ENCODE measurements at places on chromosomes 3 and 15.

GRCh38 chr15:79635149-79635771, 203.1 kb downstream of the MINAR1 start:
- DNase-seq: no peak

DNA sequence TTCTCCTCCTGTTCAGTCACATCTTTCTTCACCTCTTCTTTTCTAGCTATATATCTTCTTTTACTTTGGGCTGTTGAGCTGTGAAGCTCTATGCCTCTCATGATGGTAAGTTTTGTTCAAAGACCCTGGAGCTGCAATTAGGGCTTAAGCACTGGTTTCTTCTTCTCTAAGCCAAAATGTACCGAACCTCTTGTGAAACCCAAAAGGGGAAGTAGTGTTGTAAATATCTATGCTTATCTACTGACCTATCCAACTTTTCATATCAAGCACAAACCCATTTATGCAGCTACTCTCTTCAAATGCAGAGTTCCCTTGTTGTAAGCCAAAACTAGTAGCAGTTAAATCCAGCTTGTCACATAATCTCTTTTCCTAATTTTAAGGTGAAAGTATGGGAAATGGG, 123.6 kb upstream of the CD96 start:
- no peak for DNase-seq

- DNase-seq: peak; percentile 43
Observed at GRCh38 chr3:33717616-33717865, 513 bp downstream of the CLASP2 start.

DNA sequence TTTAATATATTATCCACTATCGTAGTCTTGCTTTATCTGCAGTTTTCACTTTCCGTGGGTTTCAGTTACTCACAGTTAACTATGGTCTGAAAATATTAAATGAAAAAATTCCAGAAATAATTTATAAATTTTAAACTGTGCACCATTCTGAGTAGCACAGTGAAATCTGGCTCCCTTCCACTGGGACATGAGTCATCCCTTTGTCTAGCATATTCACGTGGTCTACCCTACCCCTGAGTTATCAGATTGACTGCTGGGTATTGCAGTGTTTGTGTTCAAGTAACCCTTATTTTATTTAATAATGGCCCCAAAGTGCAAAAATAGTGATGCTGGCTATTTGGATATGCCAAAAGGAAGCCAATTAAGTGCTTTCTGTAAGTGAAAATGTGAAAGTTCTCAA, 539.5 kb upstream of the AGTR1 start:
- no peak for DNase-seq

- DNase-seq: no peak
Observed at GRCh38 chr3:51311055-51311454, 74.0 kb upstream of the MANF start.

DNA sequence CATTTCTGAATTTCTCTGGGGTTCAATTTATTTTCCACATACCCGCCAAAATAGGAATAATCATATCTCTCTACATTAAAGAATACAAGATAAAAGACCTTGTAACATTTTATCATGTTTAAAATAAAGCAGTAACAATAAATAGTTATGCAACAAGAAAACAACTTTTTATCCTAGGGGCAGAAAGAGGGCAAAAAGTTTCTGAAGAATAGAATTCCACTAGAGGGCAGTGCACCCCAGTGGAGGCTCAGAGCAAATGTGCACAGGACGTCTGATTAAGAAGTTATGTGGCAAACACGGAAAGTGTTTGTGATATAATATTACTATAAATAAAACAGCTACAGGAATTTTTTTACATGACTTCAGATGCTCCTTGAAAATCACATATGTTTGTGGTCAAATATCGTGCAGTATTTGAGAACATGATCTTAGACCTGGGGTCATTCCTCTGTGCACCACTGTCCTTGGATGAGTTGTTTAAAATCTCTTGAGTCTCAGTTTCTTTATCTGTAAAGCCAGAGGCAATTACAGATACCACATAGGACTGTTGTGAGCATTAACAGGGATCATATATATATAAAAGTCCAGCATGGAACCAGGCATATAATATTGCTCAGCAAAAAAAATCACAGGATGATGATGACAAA, 13.2 kb upstream of the PIK3R4 start:
- no peak for DNase-seq

- DNase-seq: no peak
Observed at GRCh38 chr3:101667331-101667730, 9.6 kb downstream of the ZBTB11 start.

DNA sequence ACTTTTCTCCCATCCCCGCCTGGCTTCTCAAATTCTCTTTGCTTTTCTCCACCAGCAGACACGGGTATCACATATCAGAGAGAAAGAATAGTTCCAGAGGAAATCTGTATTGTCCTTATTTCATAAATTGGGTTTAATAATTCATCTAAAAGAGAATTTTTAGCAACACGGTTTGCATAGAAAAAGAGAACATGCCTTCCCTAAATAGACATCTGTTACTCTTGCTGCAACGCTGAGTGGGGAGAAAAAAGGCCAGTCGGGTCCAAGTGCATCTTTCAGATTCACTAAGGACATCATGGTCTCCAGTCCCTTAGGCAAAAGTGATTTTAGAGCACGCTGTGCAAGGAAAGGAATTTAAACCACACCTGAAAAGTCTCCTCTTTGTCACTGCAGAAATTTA, 201.3 kb downstream of the ABHD5 start:
- no peak for DNase-seq

GRCh38 chr3:174488527-174488926, 370.6 kb upstream of the NAALADL2 start:
- no peak for DNase-seq

DNA sequence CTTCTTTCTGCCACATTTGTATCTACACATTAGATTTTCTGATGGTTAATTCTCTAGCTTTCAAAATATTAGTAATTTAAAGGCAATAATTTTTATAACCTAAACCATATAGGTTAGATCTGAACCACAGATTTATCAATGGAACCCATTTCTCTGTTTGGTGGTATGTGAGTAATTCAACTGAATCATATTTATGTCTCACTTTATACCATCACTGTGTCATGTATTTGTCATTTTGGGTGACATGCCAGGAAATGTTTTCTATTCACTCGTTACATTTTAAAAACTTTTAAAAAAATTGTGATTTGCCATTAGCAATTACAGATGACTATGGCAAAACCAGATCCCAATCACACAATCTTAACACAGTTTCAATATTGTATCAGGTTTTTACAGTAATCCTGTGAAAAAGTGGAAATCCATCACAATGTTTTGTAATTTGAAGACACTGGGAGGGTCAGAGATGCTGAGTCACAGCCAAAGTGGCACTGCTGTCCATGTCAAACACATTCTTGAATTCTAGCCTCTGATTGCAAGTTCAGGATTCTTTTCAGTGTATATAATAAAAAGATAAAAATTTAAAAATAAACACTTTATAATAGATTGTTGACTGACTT, 356.0 kb upstream of the RBMS3 start:
- no peak for DNase-seq

GRCh38 chr3:150469031-150469930, 61.2 kb downstream of the TSC22D2 start:
- DNase-seq: no peak

DNA sequence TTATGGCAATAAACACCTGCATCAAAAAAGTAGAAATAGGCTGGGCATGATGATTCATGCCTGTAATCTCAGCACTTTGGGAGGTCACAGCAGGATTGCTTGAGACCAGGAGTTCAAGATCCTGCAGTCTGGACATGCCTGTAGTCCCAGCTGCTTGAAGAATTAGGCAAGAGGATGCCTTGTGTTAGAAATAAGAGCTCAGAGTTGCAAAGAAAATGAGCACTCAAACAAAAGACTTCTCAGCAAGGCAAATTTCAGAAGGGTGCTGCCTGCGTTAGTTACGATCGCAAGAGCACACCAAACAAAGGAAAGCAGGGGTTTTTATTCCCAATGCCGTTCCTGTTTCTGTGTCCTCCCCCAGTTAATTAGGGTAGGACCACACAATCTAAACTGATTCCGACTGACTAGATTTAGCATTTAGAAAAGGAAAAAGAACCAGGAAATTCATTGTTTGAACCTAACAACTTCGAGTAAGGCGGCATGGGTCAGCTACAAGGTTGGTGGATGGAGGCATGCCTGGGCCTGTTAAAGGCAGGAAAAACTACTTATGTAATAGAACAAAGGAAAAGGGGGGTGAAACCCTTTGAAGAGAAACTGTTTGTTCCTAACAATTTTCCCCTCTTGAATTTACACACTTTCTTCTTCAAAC, 55.5 kb downstream of the DLG1 start:
- no peak for DNase-seq

GRCh38 chr3:120424976-120425570, 25.7 kb downstream of the FSTL1 start:
- DNase-seq: no peak

DNA sequence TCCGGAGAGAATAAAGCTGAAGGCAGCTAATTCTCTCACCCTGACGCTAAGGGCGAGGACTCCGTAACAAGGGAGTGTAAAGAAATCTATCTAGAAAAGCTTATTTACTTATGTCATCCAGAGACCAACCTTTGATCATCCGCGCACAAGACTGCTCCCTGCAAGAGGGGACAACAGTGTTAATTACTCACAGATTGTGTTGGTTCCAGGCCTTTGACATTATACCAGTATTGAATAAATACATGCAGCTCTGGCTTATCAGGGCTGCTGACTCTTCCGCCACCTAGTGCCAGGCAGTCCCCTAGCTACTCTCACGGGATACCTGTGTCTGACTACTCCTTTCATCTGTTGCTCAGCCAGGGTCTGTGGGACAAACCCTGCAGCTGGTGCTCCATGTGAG, 211.7 kb downstream of the DTWD1 start:
- DNase-seq: peak; percentile 22

- DNase-seq: no peak
Observed at GRCh38 chr15:76073554-76073953, 13.8 kb downstream of the TMEM266 start.

GRCh38 chr3:25713341-25713985, 48.8 kb upstream of the TOP2B start:
- no peak for DNase-seq

GRCh38 chr15:41836713-41837454, 1.8 kb upstream of the PLA2G4B start:
- no peak for DNase-seq

GRCh38 chr3:182315313-182315712, 478.0 kb upstream of the ATP11B start:
- no peak for DNase-seq

DNA sequence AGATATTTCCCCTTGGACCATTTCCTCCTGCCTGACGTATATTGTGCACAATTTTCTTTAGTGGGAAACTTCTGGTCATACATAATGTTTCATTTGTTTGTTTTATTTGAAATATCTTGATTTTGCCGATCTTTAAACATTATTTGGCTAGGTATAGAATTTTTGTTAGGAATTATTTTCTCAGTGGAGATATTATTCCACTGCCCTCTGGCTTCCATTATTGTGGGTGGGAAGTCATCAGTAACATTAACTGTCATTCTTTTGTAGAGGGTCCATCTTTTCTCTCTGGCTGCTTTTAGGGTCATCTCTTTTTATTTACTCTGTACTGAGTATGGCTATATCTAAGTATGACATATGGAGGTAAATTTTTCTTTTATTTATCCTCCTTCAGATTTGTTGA, 135.5 kb upstream of the LIPC start:
- DNase-seq: no peak

DNA sequence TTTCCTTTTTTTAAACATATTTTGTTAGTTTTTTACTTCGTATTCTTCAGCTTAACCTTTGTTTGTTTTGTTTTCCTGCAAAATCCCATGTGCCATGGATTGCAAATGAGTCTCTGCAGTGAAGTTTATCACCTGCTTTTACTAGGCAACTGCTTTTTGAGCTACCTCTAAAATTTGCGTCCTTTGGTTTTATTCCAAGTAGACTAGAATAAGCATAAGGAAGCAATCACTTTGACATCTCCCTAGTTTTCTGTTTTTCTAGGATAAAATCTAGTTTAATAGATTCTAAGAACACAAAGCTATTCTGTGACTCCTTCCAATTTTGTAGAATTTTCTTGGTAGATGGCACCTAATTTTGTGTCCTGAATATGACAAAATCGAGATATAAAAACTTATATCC, 1059.2 kb downstream of the OTOL1 start:
- no peak for DNase-seq

DNA sequence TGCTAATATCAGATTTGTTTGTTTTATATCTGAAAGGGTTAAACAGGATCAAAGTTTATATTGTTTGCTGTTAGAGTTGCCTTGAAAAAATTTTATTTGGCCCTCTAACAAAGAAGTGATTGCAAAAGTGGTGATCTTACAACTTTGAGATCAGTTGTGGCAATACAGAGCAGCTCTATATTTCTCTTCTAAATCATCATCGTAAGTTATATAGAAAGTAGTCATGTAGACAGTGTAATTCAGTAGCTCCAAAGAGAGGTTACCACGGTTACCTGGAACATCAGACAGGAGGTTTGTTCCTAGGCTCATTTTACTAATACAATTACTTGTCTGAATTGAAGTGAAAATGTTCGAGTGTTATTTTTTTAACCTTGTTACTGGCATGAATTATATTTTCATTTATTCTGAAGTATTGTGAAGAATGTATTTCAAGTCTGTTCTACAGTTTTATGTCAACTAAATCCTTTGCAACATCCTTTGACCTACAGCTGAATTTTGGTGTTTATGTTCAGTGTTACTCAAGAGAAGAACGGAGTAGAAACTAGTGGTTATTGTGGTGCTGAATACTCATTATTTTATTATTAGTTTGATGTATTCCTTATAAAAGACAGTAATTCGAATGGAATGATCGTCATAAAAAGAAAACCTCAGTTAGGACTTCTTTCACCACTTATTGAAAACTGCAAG, 214.2 kb downstream of the NAALADL2 start:
- DNase-seq: no peak

- no peak for DNase-seq
Observed at GRCh38 chr3:179750720-179751328, 98.0 kb downstream of the USP13 start.

DNA sequence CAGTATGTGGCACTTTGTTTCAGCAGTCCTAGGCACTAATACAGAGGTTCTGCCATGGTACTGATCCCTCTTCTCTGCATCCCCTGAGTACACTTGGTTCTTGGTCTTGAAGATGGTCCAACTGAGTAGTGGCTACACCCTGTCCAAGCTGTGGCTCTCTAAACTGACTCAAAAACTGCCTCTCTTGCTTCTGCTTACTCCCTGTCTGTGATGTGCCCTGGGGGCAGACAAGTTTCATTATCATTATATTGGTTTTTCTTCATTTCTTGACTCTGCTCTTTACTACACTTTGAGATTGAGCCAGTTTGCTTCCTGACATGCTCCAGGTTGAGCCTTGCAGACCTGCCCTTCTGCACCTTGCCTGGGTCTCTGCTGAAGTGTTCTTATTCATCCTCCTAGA, 18.9 kb upstream of the ST3GAL6 start:
- no peak for DNase-seq

DNA sequence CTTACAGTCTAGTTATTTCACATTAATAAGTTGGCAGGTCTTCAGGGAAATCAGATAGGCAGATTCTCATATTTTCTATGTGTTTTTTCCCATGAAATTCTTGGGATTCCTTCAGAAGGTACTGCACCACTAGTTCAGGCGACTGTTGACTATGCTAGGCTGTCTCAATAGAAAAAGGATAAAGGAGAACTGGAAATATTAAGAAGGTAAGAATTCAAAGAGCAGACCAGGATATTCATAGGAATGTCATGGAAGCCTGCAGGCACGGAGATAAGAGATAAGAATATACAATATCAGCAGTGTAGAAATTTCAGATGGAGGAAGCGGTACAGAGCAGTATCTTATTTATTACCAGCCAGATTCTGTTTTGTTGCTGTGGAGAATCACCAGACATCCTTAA, 432.1 kb upstream of the MDFIC2 start:
- DNase-seq: no peak

GRCh38 chr3:1477669-1478068, 384.8 kb downstream of the CNTN6 start:
- no peak for DNase-seq
